ENCODE measurements at places on chromosomes 1 and 21.

DNA sequence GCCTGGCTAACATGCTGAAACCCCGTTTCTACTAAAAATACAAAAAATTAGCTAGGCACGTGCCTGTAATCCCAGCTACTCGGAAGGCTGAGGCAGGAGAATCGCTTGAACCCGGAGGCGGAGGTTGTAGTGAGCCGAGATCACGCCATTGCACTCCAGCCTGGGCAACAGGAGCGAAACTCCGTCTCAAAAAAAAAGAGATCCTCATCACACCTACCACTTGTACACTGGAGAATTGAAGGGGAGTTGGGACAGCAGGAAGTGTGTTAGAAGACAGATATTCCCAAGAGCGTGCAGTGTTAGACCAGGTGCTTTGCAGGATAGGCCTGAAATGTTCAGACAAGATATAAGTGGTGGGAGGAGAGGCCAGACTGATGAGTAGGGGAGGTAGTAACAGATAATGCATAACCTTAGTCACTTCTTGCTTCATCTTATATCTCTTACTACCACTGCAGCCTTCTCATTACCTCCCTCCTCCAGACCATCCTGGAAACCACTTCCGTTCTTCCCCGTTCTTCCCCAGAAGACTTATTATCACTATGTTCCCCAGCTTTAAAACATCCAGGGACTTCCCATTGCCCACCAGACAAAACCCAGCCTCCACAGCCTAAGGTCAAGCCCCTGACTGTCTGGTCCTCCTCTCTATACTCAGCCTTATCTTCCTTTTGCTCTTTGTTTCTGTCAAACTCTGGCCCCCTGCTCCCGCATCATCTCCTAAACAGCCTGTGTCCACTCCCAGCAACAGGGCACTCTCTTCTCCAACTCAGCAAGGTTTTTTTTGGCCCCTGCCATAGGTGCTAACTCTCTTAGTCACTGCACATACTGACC is 21.3 kb downstream of the FAM20B start:
- no peak for DNase-seq

GRCh38 chr1:156073740-156074139 is 8.5 kb downstream of the MEX3A start:
- DNase-seq = no peak

- no peak for DNase-seq
Observed at GRCh38 chr21:35363458-35363857, 314.4 kb upstream of the RUNX1 start.

DNA sequence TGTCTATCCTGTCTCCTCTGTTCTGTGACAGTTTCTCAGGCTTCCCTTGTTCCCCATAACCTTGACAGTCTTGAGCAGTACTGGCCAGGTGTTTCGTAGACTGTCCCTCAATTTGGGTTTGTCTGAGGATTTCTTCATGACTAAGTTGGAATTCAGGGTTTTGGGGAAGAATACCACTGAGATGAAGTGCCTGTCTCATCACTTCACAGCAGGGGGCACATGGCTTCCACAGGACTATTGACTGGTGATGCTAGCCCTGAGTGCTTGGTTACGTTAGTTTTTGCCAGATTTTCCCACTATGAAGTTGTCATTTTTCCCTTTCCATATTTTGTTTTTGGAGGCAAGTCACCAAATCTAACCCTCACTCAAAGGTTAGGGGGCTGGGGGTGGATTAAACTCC is 45.7 kb downstream of the CDCP2 start:
- no peak for DNase-seq

DNA sequence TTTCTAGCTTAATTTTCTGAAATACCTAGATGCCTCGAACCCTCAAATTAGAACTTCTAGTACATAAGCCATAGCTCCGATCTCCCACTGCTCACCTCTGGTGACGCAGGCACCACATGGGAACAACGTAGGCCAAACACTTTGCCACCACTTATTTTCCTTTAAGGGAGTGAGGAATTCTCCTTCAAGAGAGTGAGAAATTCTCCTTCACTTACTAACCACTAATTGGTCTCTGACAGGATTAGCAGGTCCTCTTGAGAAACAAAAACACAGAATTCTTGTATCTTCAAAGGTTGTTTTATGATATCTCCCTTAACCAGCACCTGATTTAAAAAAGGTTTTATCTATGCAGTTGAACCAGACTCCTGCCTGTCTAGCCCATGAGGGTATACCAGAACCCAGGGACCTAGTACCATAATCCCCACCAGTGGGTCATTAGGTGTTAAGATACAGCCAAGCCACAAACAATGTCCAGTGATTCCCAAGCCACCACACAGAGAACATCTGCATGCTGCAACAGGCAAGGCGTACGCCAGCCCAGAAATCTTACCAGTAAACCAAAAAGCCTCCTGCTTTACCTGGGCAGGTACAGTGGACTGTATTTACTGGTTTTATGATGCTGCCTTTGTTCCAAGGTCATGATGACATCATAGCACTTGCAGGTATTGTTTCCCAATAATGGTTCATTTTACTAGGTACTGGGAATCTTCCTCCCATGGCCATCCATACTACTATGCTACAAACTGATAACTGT is 20.3 kb upstream of the CXADR start:
- peak; percentile 21 for DNase-seq

GRCh38 chr1:165306543-165307434 is 49.7 kb downstream of the LMX1A start:
- no peak for DNase-seq

DNA sequence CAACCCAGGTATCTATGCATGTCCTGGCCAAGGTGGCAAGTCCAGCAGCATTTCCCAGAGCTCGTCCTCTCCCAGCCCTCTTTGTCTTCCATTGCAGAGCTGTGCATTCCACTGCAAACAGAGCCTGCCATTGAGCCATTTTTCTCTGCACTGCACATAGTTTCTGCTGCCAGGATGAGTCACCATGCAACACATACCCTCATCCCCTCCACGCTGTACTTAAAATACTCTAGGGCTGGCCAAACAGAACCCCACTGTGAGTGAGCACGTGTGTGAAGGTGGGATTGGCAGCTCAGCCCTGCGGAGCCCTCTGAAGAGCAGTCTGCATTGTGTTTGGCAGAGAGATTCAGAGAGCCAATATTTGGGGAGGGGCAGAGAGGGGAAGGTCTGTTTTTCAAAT is 3.9 kb upstream of the ATP1B1 start:
- peak; percentile 89 for DNase-seq

GRCh38 chr1:19212167-19212566 is 2.1 kb upstream of the UBR4 start:
- DNase-seq = no peak

DNA sequence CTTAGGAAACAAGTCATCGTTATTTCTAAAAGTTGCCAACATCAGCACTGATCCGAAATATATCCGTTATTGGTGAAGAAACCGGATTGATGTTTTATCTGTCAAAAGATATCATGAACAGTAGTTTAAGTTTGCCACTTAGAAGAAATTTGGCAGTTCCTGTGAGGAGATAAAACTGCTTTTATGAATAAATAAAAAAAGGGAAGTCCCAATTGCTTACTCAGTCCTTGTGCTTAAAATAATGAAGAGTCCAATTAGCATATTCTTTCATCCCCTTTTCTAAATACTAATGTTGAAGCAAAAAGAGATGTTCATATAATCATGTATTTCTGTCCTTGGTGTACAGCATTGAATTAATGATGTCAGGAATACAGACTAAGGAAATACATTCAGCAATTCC is 164.6 kb downstream of the NCAM2 start:
- DNase-seq = no peak

- DNase-seq = no peak
Observed at GRCh38 chr1:115924770-115925169, 51.5 kb upstream of the SLC22A15 start.

DNA sequence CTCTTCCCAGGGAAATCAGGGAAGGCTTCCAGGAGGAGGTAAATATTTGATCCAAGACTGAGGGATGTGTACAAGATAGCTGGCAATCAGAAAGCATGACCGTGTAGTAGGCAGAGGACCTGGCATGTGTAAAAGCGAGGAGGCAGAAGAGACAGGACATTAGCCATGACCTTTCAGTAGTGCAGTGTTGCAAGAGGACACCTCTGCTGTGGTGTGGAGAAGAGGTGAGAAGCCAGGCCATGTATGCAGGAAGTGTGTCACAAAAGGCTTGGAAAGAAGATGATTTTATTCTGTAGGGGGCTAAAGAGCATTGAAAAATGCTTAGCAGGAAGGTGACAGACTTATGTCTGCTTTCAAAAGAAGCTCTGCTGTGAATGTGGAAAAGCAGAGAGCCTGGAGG is 381.0 kb downstream of the ZP4 start:
- no peak for DNase-seq

DNA sequence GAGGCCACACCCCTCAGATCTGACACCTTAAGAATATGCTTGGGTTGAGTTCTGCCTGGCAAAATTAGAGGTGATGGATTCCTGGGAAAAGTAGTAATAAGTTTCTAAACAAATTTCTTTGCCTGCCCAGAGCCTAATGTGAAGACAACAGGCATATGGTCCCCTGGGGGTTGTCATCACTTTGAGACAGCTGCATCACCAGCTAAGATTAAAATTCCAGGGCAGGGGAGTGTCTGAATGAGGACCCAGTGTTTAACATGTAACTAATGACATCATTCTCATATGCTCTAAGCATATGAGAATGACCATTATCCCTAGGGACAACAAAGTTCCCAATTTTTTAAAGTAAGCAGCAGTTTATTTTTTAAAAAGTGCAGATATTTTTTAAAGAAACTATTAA is 432.2 kb downstream of the PCP4 start:
- DNase-seq = no peak

- DNase-seq = no peak
Observed at GRCh38 chr1:161000736-161001480, 20.0 kb downstream of the F11R start.

- no peak for DNase-seq
Observed at GRCh38 chr1:230794431-230794830, 47.2 kb downstream of the CAPN9 start.

- peak; percentile 58 for DNase-seq
Observed at GRCh38 chr1:60265560-60266535, 192.3 kb upstream of the C1orf87 start.

- no peak for DNase-seq
Observed at GRCh38 chr1:109158433-109158832, 44.5 kb downstream of the ELAPOR1 start.

GRCh38 chr1:222042120-222042519 is 300.2 kb upstream of the DUSP10 start:
- DNase-seq = no peak

- DNase-seq = no peak
Observed at GRCh38 chr1:212678456-212679410, 20.9 kb downstream of the BATF3 start.

- no peak for DNase-seq
Observed at GRCh38 chr1:165486663-165487062, 41.7 kb upstream of the RXRG start.

DNA sequence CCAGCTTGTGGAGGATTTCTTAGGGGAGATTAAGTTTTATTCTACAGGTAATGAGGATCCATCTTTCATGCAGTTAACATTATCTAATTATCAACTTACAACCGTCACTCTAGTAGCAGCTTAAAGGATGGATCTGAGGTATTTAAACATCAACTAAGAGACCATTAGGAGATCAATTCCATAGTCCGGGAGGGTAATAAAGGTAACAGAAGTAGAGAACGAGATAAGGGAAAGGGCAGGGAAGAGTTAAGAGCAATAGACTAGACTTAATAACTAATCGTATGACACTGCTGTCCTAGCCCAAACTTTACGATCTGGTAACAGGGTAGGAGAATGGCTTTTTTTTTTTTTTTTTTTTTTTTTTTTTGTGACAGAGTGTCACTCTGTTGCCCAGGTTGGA is 19.5 kb upstream of the CCDC17 start:
- DNase-seq = no peak

DNA sequence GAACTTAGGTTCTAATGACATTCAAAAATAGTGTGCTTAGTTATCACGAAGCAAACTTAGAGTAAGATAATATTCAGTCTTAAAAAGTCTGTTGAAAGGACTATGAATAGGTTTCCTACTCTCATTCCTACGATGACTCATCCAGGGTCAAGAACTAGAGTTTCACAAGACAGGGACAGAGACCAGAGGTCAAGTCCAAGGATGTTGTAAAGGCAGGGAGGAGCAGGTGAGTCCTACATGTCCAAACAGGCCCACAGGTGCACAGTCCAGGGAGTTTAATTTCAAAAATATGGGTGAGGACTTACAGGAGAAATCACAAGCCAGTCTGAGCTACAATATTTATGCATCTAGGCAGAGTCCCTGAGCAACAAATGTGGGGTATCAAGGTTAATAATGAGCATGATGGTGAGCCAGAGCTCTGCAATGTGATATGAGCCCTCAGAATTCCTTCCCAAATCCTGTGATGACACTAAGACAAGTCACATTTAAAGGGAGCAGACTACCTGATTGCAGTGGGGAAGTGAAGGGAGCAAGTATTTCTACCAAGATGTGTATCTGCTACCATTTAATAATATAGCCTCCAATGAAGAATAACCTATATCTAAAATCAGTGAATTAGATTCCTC is 100.0 kb upstream of the NRIP1 start:
- DNase-seq = peak; percentile 49

- DNase-seq = peak; percentile 29
Observed at GRCh38 chr1:239952348-239953308, 139.1 kb upstream of the FMN2 start.

GRCh38 chr1:46585312-46585938 is 18.6 kb downstream of the MKNK1 start:
- no peak for DNase-seq

- no peak for DNase-seq
Observed at GRCh38 chr1:151476083-151476482, 16.8 kb upstream of the POGZ start.

DNA sequence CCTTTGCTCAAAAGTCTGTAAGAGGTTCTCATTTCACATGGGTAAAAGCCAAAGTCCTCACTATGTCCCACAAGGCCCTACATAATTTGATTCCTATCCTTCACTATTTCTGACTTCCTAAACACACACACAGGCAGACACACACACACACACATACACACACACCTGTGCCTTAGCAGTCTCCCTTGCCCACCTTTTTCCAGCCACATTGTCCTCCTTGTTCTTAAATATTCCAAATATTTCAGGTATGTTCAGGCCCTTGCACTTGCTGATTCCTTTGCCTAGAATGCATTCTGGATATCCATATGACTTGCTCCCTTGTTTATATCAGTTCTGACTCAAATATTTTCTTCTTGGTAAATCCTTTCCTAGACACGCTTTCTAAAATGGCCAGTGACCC is 54.6 kb downstream of the NTNG1 start:
- DNase-seq = no peak

GRCh38 chr1:61523229-61523628 is 201.7 kb downstream of the TM2D1 start:
- DNase-seq = no peak

DNA sequence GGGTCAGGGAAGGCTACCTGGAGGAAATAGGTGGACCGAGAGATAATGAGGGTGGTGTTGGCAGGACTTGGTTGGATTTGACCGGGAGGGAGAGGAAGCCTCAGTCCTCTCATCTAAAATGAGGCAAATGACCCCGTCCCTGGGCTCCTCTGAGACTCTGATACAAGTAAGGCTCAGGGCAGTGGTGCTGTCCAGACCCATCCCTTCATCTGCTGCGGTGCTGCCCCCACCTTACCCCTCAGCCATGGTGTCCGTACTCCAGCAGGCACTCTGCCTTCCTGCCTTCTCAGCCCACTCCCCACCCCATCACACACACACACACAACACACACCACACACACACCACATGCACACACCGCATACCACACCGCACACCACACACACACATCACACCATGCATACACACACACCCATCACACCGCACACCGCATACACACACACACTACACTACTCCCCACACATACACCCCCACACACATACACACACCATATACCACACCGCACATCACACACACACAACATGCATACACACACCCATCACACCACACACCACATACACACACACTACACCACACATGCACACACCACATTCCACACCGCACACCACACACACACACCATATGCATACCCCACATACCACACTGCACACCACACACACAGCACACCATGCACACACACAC is 29.4 kb upstream of the SLC26A9 start:
- no peak for DNase-seq

All from HepG2 (cell line).